ENCODE measurements at places on chromosomes 16 and 17.
A peak's percentile ranks its signal among the peaks of the same experiment; 100 is the strongest.

DNA sequence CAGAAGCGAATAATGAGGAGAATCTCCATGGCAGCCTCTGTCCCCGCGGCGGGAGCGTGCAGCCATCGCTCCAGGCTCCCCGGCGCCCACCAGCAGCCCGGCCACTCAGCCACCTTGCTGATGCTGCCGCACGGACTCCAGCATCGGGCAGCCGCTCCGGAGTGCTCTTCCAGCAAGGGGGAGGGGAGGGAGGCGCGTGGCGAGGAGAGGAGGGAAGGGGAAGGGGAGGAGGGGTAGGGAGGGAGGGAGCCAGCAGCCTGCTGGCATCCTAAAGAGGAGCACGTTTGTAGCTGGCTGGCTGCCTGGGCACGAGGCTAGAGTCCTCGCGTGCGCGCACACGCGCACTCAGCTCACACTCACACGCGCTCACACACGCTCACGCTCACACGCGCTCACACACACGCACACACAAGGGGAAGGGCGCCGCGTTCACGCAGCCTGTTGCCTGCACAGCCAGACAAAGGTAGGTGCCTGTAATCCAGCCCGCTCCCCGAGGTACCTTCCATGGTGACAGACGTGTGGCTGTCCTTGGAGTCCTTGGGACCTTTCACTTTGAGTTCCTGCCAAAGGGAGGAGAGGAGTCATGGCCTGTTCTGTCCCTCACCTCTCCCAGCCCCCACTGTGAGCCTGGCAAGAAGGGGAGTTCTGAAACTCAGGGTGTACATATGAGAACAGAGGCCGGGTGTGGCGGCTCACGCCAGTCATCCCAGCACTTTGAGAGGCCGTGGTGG, 82.1 kb downstream of the TIMM22 start:
- no peak for DNase-seq

DNA sequence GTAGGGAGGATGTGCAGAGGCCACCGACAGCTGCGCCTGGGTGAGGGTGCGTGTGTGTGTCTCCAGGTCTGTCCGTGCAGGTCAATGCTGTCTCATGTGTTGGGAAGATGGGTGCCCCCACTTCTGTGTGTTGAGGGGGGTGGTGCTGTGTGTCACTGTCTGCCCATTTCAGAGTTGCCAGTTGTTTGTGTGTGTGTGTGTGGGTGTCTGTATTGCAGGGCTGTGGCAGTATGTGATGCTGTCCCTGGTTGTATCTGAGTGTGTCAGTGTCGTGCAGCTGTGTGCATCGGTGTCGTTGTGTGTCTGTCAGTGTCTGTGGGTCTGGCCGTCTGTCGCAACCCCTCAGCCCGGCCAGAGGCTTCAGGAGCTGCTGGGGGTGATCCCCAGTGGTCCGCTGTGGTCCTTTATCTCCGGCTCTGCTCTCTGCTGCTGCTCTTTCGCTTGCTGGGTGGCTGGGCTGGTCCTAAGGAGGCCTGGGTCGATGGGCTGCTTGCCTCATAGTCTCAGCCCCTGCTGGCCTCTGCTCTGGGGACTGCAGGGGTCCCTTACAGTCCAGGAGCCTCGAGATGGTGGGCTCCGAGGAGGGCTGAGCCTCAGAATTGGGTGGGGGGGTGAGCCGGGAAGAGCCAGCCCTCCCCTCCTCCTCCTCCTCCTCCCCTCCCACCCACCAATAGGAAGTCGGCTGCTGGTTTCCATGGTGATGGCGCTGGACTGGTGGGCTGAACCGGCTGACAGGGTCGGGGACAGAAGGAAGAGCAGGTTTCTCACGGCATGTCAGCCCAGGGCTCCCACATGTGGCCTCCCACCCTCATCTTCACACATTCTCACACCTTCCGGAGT, at the start of gene TSPOAP1:
TSPOAP1 (minus strand) TSS at position 601 of the 840 bp plus-strand sequence. CDS start 875 bp downstream, outside the sequence.
- DNase-seq: peak; percentile 71

GRCh38 chr16:77328768-77329167, 106.1 kb downstream of the ADAMTS18 start:
- no peak for DNase-seq

DNA sequence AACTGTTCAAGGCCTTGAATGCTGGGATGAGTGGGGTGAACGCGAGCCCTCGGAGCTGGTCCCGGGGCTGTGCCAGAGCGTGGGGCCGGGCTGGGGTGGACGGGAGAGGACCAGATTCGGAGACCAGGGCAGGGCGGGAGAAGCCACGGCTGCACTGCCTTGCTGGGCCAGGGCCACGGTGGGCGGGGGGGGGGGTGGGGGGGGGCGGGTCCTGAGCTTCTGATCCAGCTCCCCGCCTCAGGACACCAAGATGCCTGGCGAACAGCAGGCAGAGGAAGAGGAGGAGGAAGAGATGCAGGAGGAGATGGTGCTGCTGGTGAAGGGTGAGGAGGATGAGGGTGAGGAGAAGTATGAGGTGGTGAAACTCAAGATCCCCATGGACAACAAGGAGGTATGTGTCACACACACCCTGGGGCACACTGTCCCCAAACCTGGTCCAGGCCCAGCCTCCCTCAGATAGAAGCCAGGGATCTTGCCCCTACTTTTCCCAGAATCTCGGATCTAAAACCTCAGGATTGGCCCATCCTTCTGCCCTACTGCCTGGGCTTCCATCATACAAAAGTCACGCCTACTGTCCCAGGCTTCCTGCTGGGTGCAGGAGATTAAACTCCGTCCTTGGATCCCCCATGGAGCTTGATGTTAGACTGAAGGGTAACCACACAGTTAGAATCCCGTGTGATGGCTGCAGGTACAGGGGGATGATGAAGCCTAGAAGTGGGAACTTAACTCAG, 563 bp downstream of the ZNF771 start:
- DNase-seq: no peak

DNA sequence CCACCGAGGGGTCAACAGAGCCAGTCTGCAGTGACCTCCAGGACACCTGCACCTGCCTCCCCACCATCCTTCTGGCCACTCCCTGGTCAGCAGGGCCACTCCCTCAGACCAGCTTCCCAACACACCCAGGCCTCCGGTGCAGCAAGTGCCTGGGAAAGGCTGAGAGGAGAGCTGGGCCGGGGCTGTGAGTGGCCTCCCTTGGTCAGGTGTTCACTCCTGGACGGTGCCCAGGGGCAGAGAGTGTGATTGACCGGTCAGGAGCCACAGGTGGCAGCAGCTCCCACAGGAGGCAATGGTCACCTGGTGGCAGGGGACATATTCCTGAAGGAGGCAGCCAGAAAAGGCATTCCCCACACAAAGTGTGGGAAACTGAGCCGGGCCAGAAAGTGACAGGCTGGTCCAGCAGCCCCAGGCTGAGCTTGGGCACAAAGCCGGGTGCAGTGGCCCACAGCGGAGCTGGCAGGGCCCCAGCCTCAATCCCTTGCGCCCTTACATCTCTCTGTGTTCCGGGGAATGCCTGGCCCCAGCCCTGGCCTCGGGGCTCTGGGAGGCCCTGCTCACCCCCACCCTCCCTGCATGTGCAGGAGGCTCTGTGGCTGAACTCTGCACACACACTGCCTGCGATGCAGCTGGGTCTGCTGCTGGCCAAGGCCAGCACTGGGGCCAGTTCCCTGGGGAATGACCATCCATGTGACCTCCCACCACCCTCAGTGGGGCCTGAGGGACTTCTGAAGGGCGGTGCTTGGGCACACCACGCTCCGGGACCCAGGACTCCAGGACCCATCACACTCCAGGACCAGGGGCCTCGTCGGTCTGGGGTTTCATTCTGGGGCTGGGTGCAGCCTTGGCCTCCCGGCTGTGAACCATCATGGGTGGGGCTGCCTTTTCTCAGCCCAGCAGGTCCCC, 1.2 kb upstream of the C17orf99 start:
- DNase-seq: no peak

GRCh38 chr16:72426386-72426785, 254.4 kb upstream of the PMFBP1 start:
- DNase-seq: no peak

DNA sequence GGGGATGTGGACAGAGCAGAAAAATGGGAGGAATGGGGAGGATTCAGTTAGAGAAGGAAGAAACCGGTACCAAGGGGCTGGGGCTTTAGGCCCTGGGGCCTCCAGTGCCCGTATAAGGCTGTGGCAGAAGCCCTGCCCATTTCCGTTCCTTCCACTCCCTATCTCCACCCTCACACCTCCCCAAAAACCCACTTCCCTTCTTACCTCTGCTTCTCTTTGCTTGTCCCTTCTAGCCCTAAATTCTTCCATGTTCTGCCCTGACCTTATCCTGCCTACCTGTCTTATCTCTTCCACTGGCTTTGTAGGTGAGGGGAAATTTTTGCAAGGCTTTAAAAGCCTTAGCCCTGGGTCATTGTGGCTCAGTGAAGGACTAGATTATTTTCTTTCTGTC, 4.1 kb downstream of the RNF167 start:
- DNase-seq: no peak

DNA sequence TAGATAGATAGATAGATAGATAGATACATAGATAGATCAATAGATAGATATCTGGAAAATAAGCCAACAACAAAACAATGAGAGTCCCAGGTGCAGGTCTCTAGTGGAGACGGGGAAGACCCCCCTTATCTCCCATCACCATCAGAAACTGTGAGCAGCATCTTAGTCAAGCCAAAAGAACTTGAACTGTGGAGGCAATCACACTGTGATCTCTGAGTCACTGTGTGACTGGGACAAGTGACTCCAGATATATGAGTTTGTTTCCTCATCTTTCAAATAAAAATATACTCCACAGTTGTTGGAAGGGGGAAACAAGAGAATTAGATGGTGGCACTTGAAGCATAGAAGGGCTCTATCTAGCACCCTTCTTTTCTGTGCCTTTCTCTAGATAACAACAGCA, 42.1 kb downstream of the NOG start:
- DNase-seq: no peak

GRCh38 chr17:35432176-35433074, at the start of gene SLFN12:
Gene SLFN12, minus strand, starts transcription at chr17:35432500. Its CDS starts 9,472 bp downstream, at chr17:35423028.
- DNase-seq: no peak

DNA sequence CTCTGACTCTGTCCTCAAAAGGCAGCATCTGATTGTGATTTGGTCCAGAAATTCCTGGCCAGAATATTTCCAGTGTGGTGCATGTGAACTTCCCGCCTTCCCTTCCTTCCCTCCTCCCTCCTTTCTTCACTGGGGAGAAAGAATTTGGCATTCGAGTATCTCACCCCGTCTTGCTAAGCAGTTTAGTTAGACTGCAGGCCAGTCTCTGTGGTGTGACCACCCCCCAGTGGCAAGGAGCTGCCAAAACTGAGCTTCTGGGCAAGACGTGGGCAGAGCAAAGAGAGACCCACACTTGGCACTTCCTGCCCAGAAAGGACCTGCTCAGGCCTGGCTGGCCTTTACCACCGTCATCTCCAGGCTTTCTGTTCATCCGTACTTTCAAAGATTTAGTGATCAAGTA, 36.4 kb downstream of the SNX20 start:
- no peak for DNase-seq

GRCh38 chr17:60443713-60444112, 21.4 kb downstream of the CHCT1 start:
- DNase-seq: no peak

DNA sequence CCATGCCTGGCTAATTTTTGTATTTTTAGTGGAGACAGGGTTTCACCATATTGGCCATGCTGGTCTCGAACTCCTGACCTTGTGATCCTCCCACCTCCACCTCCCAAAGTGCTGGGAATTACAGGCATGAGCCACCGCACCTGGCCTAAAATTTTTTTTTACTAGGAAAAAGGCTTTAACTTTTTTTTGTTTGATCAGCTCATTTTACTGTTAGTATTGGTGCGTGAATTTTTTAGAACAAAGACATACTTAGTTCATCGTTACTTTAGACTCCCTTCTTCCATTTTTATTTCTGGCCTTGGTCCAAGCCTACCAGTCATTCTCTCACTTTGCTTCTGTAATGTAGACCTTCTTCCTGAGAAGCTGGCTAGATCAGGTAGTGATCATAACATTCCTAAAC, 25.4 kb upstream of the RAB11FIP4 start:
- DNase-seq: no peak

GRCh38 chr16:4962716-4963115, 4.6 kb downstream of the SEC14L5 start:
- DNase-seq: no peak

DNA sequence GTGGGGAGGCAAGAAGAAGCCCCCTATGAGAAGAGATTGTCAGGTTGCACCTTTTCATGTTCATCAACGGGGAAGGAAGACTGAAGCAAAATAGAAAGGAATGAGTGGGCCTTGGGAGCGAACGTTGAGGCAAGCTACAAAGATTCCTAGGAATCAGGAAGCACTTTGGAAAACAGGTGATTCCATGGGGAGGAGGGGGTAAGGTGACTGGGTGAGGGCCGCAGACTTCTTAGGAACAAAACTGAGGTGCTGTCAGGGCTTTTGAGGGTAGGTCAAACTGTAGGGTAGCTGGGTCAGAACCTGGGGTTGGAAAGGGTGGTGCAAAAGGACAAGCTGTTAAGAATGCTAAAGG, 528 bp downstream of the ITFG1 start:
- no peak for DNase-seq

DNA sequence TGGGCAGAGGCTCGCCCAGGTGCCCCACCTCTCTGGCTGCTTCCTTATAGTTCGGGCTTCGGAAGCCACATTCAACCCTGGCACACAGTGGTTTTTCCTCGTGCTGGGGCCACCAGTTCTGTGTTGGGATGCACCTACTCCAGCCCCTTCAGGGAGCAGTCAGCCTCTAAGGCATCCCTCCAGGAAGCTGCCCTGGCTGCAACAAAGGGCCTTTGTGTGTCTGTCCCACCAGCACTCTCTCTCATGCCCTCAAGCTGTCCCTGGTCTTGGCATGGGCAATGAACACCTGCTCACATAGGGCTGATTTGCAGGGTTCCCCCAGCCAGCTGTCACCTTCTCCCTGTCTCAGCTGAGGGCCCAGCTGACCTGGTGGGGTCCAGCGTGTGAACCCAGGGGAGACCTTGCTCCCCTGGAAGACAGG, 754 bp upstream of the NOXO1 start:
- DNase-seq: no peak

GRCh38 chr16:81060576-81061306, 16.3 kb downstream of the C16orf46 start:
- no peak for DNase-seq

GRCh38 chr17:8788998-8789397, 10.2 kb downstream of the MFSD6L start:
- DNase-seq: no peak

- no peak for DNase-seq
Measured at GRCh38 chr16:12767897-12768296, 35.8 kb downstream of the CPPED1 start.

DNA sequence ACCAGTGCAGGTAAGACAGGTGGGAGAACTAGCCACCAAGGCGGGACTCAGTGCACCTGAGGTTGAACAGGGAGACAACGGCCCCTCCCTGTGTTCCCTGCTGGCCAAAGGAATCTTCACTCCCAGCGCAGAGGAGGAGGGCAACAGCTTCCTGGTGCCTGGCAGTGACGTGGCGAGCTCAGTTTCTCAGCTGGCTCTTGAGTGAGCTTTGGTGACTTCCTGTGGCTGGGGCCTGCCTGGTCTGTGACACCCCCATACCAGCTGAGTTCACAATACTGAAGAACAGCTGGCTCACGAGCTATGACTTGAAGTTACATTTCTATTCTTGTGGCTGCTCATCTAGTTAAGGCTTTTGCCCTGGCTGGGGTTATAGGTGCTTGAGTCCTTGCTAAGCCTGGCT, 26.1 kb downstream of the WNT9B start:
- DNase-seq: no peak

- no peak for DNase-seq
Measured at GRCh38 chr16:67644038-67644437, 906 bp upstream of the CARMIL2 start.

GRCh38 chr16:8915722-8916301, 33.7 kb downstream of the LITAFD start:
- no peak for DNase-seq

- DNase-seq: no peak
Measured at GRCh38 chr17:65553009-65553645, 8.3 kb downstream of the AXIN2 start.

GRCh38 chr17:77182205-77183172, 41.7 kb downstream of the SEC14L1 start:
- no peak for DNase-seq
